ENCODE measurements at places on chromosomes 11 and 22.

- DNase-seq: no peak
Observed at GRCh38 chr11:28760676-28761390, 652.6 kb downstream of the METTL15 start.

DNA sequence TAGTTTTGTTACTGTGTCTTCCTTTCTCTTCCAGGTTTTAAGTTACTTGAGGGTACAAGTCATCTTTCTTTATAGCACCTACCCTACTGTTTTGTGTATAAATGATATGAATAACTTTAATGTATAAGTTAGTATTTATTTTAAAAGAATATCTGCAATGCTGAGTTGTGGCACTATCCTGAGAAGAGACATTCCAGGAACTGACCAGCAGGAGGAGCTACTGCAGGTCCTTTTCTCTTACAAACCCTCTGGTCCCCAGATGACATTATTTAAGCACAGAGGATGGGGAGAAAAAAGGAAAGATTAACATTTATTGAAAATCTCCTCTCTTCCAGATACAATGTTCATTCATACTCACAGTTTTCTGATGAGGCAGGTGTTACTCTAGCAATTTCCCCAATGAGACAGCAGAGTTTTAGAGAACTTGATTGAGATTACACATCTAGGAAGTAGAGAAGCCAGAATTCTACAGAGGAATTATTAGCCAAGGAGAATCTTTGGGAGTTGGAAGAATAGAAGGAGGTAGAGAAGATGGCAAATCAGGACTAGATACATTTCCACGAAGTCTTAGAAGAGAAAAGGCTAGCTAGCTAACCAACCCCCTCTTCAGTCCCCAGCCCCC lies 541.2 kb upstream of the API5 start:
- DNase-seq: no peak

DNA sequence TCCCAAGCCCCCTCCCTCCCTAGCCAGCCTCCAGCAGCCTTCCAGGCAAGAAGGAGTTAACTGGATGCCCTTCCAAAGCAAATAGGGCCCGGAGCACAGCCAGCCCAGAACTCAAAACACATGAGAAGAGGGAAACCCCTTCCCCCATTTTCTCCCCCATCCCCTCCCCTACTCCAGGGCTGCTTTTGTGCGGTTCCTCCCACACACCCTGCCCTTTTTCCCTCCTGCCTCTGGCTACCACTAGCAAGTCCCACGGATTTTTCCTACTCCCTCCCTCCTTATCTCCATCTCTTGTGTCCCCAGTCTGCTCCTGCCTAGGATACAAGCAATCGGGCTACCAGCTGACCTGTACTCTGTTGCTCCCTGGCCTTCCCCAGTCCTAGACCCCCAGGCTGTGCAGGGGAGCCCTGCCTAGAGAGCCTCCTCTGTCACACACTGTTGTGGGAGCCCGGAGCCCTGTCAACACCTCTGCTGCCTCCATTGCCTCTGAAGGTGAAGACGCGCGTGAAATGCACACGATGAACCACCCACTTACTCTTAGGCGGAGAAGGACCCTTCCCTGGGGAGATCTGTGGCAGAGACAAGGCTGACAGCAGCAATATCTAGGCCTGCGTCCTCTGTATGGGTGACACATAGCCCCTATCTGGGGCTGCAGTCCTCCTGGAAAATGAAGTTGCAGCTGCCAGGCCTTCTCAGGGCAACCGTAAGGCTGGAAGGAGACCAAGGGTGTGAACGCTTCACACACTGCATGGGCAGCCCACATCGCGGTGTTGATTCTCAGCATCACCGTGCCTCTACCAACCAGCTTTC lies 282.8 kb downstream of the MN1 start:
- DNase-seq: no peak

DNA sequence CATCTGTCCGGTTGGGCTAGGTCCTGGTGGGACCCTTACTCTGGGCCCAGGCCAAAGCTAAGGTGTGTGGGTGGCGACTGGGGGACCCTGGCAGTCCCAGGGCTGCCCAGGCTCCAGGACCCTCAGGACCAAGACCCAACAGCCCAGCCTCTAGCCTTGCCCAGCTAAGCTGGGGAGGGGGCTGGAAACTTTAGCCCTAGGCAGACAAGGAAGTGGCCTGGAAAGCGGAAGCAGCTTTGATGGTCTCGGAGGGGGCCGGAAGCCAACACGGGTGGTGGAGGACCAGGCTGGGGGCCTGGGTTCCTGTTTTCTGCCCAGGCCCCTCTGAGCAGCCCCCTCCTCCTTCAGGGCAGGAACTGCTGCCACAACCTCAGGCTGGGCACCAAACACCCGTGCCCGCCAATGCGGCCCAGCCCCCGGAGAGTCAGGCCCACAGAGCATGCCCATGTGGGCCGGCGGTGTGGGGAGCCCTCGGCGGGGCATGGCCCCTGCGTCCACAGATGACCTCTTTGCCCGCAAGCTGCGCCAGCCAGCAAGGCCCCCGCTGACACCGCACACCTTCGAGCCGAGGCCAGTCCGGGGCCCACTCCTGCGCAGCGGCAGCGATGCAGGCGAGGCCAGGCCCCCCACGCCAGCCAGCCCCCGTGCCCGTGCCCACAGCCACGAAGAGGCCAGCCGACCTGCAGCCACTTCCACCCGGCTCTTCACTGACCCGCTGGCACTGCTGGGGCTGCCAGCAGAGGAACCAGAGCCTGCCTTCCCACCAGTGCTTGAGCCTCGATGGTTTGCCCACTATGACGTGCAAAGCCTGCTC lies 2.8 kb downstream of the SIPA1 start:
- DNase-seq: no peak

DNA sequence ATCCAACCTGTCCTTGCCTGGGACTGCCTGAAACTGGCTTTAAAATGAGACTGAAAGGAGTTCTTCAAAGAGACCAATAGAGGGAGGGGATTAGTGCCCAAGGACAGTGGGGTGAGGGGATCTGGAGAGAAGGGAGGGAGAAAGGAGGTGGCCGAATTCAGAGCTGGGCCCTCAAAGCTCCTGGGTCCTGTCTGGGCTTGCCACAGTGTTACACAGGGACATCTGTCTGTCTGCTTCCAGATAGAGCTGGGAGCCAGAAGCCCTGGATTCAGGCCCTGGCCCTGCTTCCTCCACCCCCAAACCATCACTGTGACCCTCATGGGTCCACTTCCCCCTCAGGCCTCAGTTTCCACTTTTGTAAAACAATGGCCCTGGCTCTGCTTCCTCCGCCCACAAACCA lies 3.6 kb downstream of the KCNJ4 start:
- no peak for DNase-seq

DNA sequence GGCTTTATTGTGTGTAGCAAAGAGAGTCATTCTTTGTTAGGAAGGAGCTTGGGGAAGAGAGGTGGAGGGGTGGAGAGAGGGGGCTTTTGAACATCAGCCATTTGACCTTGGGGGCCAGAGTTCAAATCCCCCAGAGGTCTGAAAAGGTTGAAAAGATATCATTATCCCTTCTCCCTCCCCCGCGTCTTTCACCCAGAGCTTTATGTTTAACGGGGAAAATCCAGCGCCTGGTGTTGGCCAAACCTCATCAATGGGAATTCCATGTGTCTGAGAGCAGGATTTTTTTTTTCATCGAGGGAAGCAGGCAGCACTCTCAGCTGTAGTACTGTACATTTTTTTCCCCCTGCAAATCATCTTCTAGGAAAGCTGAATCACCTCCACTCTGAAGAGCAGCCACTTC lies 122.4 kb upstream of the HSD17B12 start:
- no peak for DNase-seq

DNA sequence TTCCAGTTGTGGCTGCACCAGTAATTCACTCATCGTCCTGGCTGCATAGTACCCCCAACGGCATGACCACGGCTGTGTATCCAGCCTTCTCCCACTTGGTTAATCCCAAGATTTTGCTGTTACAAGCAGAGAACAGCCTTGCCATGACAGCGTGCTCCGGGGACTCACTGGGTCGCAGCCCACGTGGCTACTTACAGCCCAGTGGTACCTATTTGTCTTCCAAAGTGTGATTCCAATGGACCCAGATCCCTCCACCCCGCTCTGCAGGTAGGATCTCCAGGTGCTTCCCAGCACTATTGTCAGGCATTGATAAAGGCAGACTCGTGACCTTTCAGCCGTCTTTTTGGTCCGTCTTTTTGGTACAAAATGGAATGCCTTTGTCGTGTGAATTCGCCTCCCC lies 119.0 kb upstream of the FGF3 start:
- no peak for DNase-seq

DNA sequence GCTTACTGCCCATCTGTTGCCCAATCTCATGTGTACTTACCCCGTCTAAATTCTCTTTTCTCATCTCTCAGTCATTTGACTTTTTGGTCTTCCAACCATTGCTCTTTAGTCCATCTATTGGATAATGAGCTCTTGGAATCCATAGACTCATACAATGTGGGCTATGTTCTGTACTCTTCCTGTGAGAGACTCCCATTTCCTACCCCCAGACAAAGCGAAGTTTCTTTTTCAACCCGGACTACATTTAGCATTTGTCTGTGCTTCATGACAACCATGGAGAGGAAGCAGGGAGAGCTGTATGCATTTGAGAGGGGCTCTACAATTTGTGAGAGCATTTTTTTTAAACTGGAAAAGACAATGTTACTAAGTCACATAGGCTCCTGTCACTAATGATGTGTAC lies 4.0 kb upstream of the ARHGAP42 start:
- DNase-seq: no peak

- DNase-seq: no peak
Observed at GRCh38 chr11:6248248-6248647, 9.4 kb downstream of the CNGA4 start.

DNA sequence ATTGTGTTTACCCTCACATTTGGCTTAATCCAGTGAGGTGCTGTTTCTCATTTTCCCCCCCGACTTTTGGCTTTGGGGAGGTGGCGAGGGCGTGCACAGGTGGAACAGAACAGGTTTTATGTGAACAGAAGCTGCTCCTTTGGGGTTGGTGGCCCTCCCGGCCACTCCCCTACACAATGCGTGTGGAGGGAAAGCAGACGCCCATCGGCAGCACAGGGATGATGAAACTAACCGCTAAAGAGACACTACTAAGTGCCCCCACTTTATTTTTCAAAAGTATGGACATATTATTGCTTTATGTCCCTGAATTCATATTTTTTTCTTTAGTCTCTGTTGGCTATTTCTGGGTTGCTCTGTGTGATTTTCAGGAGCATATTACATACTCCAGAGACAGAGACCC lies 160.9 kb downstream of the ENTHD1 start:
- no peak for DNase-seq

GRCh38 chr22:32617271-32617670 lies 142.7 kb downstream of the FBXO7 start:
- no peak for DNase-seq

DNA sequence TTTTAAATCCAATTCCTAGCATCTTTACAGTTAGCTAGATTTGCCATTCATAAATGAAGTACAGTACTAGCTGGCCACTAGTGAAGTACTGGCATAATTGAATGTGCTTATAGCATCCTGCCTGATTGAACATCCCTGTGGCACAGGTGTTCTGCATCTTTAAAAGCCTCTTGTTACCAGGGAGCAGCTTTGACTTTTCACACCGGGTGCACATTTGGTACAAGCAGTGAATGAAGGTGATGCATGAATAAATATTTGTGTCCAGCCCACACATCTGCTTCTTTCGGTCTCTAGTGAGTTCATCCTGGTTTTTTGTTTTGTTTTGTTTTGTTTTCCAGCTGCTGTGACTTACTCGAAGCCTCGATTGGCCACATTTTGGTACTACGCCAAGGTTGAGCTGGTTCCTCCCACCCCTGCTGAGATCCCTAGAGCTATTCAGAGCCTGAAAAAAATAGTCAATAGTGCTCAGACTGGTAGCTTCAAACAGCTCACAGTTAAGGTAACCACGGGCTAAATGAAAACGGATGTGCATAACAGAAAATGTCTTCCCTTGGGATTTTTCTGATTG lies 5.3 kb downstream of the ATP5MG start:
- no peak for DNase-seq

DNA sequence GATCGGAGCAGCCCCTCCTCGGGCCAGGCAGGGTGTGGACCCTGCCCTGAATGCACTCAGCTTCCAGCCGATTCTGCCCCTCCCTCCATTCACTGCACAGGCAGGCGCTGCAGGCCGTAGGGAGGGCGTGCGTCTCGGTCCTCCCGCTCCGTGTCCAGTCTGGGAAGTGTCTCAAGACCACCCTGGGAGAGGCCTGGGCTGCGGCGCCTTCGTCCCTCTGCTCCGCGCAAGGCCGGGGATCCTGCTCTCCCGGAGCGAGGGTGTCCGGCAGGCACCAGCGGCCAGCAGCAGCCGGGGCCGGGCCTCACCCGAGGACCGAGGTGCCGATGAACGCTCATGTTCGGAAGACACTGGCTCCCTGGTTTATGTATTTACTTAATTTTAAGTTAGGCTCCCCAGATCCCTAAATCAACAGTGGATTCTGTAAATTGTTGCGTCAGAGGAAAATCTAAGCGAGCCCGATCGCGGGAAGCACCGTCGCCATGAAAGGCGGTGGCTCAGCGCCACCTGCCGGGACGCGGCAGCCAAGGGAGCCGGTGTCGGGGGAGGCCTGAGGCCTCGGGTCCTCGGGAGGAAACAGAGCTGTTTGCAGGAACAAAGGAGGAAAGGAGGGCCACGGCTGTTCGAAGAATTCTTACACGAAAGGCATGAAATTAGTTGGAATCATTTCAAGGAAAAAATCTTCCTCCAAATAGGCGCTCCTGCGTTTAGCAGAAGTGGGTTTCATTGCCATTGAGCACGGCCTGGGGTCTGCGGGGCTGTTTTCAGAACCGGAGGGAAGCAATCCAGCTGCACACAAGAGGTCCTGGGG lies 195.3 kb downstream of the BRD1 start:
- DNase-seq: no peak

- DNase-seq: no peak
Observed at GRCh38 chr11:116601814-116602636, 170.8 kb downstream of the BUD13 start.

Data from activated T-helper 9 cell treated with anti-CD3 and anti-CD28 coated beads, Interleukin-2, amount 50 U/mL, for 16 hours (primary cell).